ENCODE measurements at places on chromosomes 5 and 9.

- DNase-seq: no peak
These were observed 1.6 kb downstream of the PDZD2 start for GRCh38 chr5:31640573-31640972.

GRCh38 chr5:33720176-33720575, 171.6 kb downstream of the ADAMTS12 start:
- DNase-seq: no peak

GRCh38 chr9:129442803-129443511, 177.9 kb downstream of the C9orf50 start:
- DNase-seq: no peak

GRCh38 chr5:150407096-150407720, 5.5 kb downstream of the CD74 start:
- DNase-seq: no peak

DNA sequence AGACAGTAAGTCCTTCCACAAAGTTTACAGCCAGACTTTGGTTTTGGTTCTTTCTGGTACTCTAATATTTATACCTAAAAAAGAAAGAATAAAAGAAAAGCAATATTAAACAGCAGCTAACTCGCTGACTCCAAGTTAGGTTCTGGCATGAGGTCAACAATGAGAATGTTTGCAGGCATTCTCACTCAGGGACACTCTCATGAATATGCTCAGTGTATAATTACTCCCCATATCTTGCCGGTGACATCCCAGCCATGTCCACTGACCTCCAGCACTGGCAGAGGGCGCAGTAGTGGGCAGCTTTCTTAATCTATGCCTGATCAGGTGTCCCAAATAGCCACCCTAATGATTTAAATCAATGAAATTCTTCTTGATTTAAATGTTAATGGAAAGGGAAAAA, 151.5 kb downstream of the BNC2 start:
- DNase-seq: no peak

DNA sequence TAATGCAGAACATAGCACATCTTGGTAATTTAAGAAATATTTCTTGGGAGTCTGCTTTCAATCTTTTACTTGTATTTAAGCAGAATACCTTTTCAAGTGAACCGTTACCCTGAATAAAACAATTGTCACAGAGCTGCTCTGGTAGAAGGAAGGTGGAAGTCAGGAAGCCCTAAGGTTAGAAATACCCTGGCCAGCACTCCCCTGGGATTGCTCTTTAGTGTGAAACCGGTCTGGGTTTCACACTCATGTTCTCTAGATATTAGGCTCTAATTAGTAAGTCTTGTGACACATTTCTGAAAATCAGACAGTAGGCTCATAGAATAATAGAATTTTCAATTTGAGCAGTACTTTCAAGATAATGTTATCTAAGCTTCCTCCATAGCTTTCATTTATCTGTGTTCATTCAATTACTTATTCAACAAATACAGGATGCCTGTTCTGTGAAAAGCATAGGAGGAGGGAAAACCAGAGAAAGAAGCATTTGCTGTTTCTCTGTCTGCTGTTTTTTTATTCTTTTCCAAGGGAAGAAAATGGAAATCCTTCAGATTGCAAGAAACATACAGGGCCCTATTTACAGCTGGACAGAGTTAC, 825.5 kb downstream of the TLR4 start:
- no peak for DNase-seq

DNA sequence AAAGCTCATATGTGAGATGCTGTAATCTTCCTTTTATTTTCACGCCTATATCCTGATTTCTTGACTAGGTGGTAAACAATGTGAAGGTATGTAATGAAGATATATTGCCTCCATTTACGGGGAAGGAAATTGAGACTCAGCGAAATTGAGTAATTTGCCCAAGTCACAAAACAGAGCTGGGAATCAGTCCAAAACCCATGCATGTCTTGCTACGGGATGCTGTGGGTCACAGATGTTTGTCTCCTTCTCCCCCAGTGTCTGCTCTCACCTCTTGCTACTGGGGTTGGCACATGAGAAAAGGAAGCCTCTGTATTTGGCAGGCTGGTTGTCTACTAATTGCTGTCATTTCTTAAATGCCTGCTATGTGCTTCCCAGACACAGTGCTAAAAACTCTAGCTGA, 53.7 kb upstream of the TEX48 start:
- DNase-seq: peak; percentile 66

DNA sequence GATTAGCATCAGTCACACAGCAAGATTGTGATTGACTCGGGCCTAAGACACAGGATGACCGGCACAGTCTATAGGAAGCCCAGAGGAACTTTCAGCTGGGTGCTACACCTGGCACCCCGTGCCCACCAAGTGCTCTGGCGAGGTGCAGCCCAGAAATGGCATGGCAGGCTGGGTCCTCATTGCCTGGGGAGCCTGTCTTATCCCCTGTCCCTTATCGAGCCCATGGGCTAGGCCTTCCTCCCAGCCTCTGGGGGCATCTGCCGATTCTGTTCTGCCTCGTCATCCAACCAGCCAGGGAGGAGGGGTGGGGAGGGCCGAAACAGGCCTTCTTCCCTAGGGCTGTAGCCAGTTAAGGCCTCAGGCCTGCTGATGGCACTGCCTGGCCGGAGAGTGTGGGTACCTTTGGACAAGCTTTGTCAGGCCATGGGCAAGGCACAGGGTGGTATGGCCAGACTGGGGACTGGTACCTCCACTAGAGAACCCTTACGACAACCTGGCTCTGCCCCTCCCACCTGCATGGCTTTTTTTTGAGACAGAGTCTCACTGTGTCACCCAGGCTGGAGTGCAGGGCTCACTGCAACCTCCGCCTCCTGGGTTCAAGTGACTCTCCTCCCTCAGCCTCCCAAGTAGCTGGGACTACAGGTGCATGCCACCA, 1.6 kb downstream of the GRK6 start:
- no peak for DNase-seq

DNA sequence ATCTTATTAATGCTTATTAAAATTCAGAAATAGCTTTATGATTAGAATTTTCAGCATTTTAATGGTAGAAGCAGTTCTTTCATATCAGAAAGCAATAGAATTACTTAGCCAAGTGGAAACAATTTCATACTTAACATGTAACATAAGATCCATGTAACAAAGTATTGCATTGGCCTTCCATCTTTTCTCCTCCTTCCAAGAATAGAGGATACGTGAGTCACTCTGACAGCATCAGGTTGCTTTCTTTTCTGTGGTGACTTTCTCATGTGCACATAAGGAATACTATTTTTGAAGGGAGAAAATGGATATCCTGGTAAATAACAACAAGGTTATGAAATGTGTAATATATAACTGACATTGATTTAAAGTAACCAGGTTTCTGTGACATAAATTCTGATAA, 272.2 kb downstream of the ANXA1 start:
- DNase-seq: no peak

All from GM04504 (cell line).